GM04503 (cell line): ENCODE measurements at places on chromosomes 6 and 20.

DNA sequence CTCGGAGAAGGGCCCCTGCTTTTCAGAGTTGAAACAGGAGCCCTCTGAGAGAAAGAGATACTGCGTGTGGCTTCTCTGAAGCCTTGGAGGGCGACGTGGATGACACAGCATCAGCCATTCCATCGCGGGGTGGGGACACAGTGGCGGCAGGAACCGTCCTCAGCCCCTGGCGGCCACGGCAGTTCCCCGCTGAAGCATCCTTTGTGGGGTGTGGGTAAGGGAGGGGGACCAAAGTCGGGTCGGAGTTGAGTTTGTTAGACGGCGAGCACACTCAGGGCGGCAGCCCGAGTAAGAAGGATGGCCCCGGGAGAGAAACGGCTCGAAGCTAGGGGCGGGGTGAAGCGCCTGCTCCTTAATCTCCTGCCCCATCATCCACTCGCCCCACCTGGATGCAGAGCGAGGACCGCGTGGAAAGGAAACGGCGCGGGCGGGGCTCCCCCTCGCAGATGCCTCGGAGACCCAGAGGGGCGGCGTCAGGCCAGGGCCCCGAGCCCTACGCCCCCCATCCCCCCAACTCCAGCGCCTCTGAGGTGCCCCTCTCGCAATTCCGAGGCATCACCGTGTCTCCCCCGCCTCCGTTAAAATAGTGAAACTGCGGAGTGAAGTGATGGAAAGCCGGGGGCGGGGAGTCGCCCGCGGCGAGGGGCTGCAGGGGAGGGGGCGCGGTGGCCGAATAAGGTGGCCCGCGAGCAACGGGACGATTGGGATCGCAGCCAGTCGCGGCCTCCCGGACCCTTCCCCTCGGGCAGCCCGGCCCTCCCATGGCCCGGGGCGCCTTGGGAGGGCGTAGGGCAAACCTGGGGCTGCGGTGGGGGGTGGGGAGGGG lies 796 bp upstream of the RREB1 start:
- no peak for DNase-seq

- DNase-seq, result no peak
These were observed 6.7 kb upstream of the RBM38 start for GRCh38 chr20:57384486-57384885.

GRCh38 chr6:75428204-75428603 lies 65.4 kb downstream of the FILIP1 start:
- no peak for DNase-seq

DNA sequence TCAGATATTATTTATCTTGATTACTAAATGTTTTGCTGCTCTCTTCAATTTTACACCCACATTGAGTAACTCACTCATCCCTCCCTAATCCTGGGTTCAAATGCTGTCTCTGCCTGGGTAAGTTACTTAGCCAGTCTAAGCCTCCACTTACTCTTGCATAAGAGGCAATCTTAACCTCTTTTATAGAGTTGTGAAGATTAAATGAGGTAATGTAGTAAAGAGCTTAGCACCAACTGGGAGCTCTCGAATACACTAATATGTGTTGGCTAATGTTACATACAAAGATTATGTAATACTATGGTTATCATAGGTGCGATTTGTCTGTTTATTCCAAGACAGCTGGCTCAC lies 134.4 kb upstream of the STMND1 start:
- no peak for DNase-seq
